ENCODE measurements at places on chromosomes 2 and 18.
A peak's percentile ranks its signal among the peaks of the same experiment; 100 is the strongest.

DNA sequence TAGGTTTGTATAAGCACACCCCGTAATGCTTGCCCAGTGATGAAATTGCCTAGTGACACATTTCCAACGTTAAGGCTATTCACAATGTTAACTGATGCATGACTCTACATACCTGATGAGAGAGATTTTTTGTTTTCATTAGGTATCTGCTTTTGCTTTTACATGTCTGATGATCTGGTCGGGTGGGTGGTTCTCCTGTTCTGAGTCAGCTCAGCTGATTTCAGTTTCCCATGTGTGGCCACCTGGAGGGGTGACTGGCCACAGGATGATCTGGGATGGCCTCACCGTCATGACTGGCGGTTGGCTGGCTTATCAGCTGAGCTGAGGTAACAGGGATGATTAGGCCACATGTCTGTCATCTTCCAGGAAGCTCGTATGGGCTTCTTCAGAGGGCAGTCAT, 33.8 kb upstream of the ACYP2 start:
- DNase-seq: no peak

DNA sequence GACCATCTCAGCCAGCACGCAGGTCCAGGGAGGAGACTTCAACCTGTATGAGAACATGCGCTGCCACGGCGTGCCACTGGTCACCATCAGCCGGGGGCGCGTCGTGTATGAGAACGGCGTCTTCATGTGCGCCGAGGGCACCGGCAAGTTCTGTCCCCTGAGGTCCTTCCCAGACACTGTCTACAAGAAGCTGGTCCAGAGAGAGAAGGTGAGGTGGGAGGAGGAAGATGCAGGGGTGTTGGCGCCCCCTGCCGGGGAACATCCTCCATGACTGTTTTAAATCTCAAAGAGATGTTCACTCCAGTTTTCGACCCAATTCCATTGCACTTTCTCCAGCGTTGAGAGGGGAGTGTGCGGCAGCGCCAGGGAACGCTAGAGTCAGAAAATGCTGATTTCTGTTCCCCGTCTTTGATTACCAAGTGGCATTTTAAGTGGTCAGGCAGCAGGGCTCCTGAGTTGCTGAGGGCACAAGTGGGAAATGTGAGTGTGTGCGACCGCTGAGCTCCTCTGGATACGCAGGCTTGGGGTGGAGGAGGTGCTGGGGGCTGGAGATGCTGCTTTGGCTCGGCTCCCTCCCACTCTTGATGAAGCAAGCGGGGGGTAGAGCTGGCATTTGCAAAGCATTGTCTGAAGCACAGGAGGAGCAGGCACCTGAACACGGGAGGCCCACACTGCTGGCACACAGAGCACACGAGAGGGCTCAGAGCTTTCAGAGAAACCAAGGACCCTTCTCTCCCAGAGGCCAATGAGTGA, 27.7 kb upstream of the MAPRE3 start:
- DNase-seq: peak; percentile 66

DNA sequence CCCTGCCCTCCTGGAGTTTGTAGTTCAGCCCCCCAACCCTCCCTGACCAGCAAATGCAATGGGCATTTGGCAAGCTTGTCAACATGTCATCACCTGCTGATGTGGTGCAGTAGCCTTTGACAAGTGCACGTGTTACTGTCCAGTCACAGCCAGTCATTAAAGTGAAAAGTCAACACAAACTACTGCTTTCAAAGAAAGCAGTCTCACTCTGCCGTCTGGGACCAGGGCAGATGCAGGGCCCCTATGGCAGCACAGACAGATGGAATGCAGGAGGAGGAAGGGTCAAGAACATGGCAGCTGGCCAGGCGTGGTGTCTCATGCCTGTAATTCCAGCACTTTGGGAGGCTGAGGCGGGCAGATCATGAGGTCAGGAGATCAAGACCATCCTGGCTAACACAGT, 222.4 kb upstream of the OSR1 start:
- DNase-seq: no peak

DNA sequence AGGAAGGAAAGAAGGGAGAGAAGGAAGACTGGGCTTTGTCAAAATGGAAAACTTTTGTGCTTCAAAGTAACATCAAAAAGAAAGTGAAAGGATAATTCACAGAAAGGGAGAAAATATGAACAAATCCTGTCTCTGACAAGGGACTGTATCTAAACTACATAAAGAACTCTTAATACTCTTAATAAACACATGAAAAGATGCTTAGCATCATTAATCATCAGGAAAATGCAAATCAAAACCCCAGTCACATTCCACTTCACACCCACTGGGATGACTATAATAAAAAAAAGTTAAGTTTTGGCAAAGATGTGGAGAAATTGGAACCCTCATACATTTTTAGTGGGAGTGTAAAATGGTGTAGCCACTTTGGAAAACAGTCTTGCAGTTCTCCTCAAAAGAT, 11.8 kb upstream of the ZFP36L2 start:
- DNase-seq: no peak

- DNase-seq: no peak
Observed at GRCh38 chr2:9696731-9697130, 65.9 kb upstream of the YWHAQ start.

GRCh38 chr2:21438949-21439348, 315.2 kb downstream of the TDRD15 start:
- DNase-seq: no peak

DNA sequence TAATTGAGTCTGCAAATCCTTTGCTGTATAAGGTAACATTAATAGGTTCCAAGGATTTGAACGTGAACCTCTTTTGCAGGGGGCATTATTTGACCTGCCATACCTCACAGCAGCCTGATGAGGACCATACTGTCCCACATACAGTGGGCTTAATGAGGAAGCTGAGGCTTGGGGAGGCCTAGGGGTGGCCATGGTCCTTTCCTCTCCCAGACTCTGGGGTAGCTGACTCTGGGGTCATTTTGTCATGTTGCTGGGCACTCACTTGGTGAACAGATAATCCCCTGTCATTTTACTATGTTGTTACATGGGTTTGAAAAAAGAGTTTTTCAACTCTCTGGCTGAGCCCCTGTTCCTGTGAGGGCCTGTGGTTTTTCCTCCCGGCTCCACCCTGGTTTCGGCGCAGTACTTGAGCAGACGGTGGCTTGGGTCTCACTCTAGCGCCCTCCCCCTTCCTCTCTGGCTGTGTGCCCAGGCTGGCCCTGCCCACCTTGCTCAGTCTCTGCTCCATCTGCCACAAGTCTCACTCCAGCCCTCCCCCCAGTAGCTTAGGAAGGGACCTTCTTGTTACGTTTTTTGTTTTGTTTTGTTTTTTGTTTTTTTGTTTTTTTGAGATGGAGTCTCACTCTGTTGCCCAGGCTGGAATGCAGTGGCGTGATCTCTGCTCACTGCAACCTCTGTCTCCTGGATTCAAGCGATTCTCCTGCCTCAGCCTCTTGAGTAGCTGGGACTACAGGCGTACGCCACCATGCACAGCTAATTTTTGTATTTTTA, 21.0 kb downstream of the INPP4A start:
- DNase-seq: peak; percentile 66

- DNase-seq: peak; percentile 52
Observed at GRCh38 chr2:225122583-225123486, 80.6 kb upstream of the DOCK10 start.

DNA sequence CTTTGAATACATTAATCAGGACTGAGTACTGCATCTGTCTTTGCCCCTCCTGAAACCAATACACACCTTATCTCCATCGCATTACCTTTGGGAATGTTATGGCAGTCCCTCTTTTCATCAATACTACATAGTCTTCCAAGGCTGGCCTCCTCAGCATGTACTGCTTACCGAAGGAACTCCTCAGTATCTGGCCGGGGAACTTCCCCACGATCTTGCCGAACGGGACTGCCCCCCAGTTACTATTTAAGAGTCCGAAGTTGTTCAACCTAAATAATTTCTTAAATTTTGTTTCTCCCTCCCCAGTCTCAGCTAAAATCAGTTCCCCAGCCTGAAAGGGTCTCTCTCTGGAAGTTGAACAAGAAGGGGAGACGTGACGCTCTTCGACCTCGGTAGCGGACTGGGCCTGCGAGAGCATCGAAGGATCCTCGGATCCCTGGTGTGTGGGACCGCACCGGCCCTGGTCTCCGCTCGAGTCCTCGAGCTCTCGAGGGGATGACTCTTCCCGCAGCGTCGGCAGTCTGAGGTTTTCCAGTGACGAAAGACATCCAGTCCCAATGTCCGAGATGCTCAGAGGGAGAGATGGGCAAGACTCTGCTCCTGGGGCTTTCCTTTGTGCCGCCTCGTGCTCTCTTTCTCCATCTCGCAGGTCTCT, 489 bp downstream of the TRMT61B start:
- no peak for DNase-seq

DNA sequence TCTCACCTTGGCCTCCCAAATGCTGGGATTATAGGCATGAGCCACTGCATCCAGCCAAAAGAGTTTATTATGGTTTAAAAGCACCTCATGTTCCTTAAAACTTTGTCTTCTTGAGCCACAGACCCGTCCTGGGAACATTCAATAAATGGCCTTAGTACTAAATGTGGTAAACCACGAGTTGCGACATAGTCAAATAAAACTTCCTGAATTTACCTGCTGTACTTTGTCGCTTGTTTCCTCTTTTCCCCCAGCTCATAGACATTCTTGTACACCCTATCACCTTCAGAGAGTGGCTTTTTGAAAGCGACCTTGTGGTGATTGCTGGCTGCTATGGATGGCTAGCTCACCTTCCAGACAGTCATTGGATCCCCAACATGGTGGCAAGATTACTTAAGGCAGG, 310.4 kb downstream of the LRRTM1 start:
- no peak for DNase-seq

DNA sequence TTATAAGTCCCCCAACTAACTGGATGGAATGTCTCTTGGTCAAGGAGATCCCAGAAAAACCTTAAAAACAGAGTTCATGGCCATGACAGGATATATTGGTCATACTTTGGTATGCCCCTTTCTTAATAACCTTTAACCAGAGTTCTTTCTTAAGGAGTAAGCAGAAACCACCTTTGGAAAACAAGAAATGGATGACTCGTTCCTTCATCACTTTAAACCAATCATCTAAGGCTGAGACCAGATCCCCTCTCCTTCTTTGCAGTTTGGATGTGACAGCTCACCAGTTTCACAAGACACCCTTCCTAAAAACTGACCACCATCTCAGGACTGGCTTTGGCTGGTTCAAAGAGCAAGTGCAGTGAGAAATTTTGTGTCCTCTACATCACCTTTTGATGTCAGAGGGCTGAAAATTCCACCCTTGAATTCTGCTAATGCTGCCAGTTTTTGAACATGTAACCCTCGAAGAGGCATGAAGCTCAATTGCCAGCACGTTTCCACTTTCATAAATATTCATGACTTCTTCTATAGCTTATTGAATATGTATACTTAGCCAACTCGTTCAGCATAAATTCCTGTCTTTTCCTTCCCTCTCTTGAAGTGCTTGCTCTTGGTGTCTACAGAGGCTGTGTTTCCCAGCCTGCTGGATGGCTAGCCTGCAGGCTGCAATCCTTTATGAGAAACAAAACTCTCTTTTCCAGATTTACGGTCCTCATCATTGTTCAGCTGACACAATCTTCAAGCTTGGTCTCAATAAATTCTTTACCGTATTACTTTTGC, 1323.5 kb upstream of the TMEFF2 start:
- DNase-seq: no peak

GRCh38 chr2:54667726-54668650, 55.5 kb upstream of the EML6 start:
- DNase-seq: no peak

DNA sequence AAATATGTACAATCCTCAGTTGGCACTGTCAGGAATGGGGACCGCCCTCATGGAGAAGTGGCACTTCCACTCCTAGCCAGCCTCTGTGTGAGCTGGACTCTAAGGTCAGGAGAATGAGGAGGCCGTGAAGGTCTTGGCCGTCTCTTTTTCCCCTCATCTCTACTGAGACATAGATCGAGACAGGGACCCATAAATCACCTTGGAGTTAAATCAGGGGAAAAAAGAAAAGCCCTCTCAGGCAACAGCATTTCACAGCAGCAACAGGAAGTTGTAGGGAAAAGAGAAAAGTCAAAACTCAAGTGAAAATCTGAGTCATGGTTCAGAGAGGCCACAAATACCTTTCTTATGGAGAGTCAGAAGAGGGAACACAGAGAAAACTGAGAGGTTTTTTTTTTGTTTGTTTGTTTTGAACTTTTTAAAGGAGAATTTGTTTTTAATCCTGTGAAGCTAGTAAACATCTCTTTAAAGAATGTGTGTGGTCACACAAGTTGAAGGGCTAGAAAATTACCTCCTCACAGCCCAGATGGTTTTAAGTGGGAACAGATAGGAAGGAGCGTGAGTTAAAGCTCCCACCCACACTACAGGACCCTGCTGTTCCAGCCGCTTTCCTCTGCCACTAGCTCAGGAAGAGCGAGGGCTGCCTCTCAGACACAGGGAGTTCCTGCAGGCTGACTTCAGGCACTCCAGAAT, 30.6 kb upstream of the CYP1B1 start:
- DNase-seq: no peak

DNA sequence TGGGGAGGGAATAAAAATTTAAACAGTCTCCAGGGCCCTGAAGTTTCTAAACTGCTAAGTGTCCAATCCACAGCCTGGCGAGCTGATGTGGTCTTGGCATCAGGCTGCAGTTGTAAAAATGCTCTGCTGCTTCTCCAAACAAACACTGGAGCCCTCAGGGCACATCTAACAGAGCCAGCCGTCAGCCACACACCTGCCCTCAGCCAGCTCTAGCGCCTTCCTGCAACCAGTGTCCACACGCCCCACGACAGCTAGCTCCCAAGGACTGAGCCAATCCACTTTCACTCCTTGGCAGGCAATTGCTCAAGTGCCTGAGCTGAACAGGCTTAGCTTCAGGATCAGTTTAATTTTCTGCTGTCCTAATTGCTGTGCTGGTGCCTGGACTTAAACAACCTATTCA, 446.4 kb upstream of the RAB12 start:
- no peak for DNase-seq

DNA sequence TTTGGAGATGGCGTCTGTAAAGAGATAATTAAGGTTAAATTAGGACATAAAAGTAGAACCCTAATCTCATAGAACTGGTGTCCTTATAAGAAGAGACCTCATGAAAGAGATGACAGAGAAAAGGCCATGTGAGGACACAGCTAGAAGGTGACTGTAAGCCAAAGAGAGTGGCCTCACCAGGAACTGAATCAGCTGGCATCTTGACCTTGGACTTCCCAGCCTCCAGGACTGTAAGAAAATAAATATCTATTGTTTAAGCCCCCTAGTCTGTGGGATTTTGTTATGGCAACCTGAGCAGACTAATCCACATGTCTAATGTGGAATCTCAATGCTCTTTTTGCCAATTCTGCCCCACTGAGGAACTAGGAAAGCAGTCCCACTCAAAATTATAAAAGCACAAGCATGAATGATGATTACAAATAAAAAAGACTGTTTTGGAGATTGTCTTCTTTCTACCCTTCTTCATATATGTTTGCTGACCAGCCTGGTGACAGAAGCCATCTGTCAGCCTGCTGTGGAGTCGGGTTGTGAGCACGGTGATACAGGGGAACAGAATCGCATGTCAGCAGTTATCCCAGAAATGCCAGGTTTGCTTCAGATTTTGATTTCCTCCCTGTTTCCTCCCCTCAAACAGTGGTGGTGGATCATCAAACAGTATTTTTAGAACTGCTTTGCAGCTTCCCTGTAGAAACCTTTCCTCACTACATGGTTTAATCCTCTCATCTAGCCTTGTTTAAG, 54.2 kb downstream of the INPP4A start:
- DNase-seq: no peak

- DNase-seq: no peak
Observed at GRCh38 chr2:187544371-187545080, 9.7 kb downstream of the TFPI start.

All from NAMALWA (cell line).